ENCODE measurements at places on chromosomes 13 and 19.

GRCh38 chr13:90938848-90939247 is 408.6 kb upstream of the MIR17HG start:
- no peak for DNase-seq

DNA sequence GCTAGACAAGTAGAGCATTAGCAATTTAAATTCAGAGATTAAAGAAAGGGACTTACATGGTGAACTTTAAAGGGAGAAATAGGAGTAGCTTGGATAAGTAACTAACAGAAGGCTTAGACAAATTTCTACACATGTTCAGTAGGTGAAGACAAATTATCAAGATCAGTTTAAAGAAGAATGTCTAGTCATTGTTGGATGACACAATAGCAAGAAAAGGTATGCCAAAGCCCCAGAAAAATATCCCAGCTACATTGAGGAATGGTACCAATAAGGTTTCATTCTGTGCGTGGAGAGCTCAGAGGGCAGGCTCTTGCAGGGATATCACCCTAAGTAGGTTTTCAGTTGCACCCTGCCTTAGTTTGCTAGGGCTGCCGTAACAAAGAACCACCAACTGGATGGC is 3.5 kb upstream of the STK24 start:
- DNase-seq, result no peak

- no peak for DNase-seq
Observed at GRCh38 chr13:106443607-106444322, 91.7 kb downstream of the EFNB2 start.

- DNase-seq, result no peak
Observed at GRCh38 chr19:46250076-46250735, 20.7 kb downstream of the IGFL1 start.

- DNase-seq, result no peak
Observed at GRCh38 chr19:30226464-30227011, 145.6 kb upstream of the ZNF536 start.

DNA sequence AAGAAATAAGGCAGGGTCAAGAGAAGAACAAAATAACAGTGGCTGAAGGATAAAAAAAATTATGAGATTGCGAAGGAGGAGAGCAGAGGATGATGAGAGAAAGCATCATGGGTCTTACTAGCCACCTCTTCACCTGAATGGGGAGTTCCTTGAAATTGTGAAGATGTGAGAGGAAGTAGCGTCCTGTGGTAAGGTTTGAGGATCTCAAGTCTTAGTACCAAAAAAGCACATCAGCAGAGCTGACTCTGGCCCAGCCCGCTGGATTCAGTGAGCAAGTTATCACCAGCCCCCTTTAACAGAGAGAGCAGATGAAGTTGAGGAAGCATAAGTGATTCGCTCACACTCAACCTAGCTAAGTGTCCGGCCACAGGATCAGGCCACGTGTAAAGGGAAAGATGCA is 61.8 kb downstream of the RXFP2 start:
- DNase-seq, result no peak

DNA sequence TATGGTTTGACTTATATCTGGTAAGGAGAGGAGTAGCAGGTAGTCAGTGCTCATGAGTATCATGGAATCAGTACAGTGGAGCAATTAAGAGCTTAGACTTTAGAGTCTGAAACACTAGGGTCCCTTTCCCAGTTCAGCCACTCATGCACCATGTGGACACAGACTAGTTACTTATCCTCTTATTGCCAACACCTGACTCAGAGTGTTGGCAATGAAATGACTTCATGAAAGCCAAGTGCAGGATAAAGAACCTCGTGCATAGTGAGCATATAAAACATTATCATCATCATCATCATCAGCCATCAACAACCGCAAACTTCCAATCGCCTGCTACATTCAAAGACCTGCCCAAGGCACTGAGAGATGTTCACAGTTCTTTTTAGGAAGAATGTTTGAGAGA is 164.2 kb downstream of the FOXO1 start:
- no peak for DNase-seq

DNA sequence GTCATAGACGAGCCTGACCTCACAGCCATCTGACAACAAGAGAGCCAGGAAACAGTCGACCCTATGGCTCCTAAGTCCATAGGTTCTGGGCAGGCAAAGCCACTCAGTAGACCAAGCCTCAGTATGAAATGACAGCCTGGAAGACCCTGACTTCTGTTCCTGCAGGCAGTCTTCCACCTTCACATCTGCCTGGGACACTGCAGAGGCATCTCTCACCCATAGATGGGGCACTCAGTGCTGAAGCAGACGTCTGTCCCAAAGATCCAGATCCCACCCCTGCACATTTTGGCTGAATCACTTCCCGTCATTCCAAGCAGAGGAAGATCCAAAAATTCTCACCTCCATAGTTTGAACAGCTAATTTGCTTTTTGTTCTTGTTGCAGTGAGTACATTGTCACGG is 139.3 kb upstream of the ZNF507 start:
- DNase-seq, result no peak

DNA sequence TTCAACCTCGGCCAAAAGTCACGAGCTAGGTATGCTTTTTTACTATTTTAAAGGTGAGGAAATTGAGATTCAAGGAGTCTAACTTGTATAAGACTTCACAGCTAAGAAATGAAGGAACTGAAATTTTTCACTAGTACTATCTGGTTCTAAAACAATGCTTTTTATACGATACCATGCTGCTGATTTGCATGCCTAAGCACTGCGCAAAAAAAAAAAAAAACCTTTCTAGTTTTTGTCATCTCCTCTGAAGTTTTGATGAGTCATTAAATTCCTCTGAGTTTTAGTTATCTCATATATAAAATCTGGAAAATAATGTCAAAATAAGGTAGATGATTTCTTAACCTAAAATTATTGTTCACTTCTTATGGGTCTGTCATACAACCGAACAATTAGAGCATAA is 28.0 kb upstream of the UFM1 start:
- DNase-seq, result no peak

DNA sequence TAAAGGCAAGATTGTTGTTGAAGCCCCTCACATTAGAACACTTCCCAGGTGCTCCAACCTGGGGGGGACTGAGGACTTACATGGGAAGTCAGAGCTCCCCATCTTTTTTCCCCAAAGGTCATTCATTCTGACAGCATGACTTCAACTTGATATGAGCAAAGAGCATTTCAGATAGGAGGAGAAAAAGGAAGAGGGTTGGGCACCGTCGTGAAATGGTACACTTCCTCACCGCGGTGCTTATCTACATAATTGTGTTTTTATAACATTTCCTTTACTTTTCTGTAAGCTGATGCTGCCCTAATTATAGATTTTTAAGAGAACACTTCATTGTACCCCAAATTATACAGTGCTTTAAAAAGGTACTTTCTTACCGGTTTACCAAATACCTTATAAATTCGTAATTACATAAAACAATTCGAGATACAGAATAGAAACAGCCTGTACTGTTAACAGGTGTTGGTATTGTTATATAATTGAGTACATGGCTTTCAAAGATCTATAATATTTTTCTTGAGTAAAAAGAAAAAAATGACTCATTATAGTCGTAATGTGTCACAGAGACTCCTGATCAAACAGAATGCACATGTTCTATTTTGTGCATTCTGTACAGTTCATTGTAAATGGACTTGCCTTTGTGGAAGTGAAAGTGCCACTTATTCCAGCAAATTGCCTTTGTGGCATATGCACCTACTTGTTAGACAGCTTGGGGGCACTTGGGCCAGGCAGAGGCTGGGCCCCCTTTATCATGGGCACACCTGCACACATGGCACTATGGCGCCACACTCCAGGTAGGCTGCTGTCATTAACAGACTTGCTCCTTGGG is 81.8 kb downstream of the GGACT start:
- DNase-seq, result no peak

- DNase-seq, result no peak
Observed at GRCh38 chr13:29846475-29847256, 3.8 kb downstream of the UBL3 start.

DNA sequence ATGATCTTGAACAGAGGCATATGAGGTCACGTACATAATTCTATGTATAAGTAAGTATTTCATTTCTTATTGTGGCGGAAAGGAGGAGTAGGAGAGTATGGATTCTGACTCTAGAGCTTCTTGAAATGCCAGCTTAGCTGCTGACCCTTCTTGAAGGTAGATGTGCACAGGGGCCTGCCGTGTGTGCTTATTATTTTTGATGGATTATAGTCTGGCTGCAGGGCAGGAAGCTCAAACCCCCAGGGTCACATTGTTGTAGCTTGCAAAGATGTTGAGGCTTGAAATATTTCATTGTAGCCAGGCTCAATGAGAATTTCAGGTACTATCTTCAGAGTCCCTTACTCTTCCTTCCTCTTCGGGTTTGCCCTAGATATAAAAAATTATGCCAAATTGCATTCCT is 418.8 kb downstream of the OLFM4 start:
- no peak for DNase-seq

DNA sequence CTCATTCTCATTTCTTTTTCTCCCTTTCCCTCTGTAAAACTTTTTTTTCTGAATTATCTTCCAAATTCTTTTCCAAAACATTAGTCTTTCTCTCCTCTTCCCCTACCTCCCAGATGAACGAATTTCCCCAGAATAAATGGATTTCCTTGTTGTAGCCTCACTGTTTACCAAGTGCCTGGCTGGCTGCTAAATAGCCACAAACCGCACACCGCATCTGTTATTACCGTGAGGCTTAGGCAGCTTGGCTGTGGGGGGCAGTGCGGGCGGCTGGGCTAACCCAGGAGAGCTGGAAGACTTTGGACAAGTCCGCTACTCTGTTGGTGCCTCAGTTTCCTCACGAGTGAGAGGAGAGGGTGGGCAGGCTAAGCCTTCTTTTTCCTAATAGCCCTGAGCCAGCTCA is 10.7 kb downstream of the IL17D start:
- DNase-seq, result no peak

GRCh38 chr19:17103177-17103576 is 27.6 kb downstream of the MYO9B start:
- no peak for DNase-seq

DNA sequence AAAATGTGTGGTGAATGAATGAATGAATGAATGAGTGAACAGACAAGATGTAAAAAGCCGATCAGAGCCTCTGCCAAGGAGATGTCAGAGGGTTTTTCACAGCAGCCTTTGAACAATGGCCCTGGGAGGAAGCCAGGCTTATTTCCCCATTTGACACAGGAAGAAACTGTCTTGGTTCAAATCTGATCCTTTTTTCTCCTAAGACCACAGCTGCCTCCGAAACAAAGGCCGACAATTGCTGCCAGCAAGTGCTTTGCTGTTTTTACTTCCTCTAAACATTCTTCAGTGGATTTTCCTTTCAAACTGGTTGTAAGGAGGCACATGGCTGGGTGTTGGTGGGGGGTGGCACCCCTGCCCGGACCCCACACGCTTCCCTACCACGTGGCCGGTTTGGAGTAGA is 44.2 kb upstream of the HOMER3 start:
- no peak for DNase-seq

DNA sequence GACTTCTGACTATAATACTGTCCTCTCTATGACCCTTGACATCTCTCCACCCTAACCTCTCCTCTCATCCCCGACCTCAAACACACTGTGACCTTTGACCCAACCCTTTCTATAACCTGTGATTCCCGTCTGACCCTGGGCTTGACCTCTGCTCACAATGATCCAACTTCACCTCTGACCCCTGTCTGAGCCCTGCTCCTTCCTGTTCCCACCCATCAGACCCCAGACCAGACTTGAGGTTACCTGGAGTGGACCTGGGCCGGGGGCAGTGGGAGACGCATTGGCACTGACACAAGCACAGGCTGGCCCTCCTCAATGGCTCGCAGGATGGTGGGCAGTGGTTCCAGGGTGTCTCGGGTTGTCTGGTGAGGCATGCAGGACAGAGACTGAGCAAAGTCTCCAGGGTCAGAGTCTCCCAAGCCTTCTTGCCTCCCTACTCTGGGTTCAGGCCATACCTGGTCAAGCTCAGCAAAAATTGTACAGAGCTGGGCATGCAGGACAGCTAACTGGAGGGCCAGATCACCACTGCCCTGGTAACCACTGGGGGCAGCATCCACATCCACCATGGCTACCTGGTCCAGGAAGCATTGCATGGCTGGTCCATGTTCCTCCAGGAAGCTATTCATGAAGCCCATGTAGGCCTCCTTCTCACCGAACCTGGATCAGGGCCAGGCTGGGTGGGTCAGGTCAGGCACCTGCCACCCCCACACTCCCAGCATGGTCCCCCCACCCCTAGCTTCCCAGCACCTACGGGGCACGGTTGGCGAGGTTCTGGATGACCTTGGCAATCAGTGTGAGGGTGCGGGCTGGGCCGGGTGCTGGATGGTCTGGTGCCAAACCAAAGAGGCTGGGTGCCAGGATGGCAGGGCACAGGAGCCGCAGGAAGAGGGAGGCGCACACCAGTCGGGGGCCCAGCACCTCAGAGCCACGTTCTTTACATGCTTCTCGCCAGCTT is 4.4 kb upstream of the WIZ start:
- no peak for DNase-seq

GRCh38 chr13:103012646-103013045 is 53.6 kb downstream of the SLC10A2 start:
- DNase-seq, result no peak

DNA sequence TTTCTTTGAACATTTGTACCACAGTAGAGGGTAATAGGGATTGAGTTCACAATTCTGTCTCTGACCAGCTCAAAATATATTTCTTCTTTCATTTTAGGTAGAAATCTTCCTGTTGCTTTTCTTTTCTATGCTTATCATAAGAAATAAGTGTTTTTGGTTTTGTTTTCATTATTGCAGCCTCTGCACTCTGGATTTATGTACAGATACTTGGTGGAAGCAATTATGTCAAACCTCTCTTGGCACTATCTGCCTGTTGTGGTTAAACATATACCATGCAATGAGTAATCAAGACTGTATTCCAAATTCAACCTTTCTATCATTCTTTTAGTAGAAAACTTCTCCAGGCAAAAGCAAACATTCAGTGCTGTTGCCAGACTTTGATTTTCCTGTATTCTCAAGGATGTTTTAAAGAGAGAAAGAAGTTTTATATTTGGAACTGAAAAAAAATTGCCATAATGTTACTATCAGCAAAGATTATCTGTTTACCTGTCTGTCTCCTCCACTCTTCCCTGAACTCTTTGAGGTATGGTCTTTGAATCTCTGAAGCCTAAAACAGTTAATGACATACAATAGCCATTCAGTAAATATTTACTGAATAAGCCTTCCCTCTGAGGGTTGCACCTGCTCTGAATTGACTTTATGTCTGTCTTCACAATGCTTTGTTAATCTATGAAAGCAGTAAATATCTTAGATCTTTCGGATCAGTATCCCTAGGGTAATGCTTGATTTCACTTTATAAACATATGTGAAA is 612.5 kb upstream of the PRR20A start:
- DNase-seq, result no peak

Data from fibroblast of the conjunctiva (primary cell).